ENCODE measurements at places on chromosomes 5 and 9. TPM values are rescaled to one million over a fixed set of nuclear protein-coding genes. Genes with fewer than 3 reads are reported as not detected.

- no peak for DNase-seq
Measured at GRCh38 chr5:38660194-38660668, 103.8 kb upstream of the LIFR start.

DNA sequence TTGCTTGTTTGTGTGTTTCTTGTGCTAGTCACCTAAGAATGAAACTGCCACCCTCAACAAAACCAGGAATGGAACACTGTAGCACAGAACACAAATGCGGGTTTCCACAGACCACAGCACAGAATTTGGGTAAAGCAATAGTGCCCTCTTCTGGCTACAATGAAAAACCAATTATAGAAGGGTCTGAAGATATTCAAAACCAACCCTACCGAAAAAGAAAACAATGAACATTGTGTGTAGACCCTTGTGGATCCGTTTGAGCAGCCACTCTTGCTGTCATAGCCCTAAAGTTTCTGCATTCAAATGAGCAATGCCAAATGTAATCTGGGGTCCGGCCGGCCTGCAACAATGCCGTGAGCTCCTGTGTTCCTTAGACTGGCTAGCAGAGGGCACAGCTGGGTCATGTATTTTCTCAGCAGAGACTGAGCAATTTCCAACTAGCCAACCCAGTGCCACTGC is 8.3 kb upstream of the ENC1 start:
- no peak for DNase-seq

- DNase-seq: no peak
Measured at GRCh38 chr5:126143622-126144021, 279.6 kb upstream of the GRAMD2B start.

DNA sequence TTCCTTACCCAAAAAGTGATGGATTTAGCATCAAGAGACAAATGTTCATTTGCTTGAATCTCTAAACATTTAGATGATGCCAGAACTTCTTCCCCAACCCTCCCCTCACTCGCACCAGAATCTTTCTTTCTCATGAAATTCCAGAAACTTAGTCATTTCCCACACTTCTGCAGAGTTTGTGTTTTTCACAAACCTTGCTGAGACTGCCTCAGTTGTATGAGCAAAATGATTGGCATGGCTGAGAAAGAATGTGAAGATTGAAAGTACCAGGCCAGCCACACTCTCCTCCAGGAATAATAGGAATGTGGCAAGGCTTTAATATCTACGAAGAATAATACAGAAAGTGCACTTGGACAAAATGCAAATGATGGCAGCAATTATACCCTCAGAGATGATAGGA is 428.3 kb upstream of the CDH6 start:
- DNase-seq: no peak

- no peak for DNase-seq
Measured at GRCh38 chr5:126488443-126489065, 65.3 kb downstream of the GRAMD2B start.

GRCh38 chr9:135222881-135223760 is 135.7 kb downstream of the OLFM1 start:
- no peak for DNase-seq

DNA sequence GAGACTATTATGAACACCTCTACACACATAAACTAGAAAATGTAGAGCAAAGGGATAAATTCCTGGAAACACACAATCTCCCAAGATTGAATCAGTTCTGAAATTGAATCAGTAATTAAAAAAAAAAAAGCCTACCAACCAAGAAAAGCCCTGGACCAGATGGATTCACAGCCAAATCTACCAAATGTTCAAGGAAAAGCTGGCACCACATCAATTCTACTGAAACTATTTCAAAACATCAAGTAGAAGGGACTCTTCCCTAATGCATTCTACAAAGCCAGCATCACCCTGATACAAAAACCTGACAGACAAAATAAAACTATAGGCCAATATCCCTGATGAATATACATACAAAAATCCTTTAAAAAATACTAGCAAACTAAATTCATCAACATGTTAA is 25.4 kb upstream of the GRXCR2 start:
- no peak for DNase-seq

DNA sequence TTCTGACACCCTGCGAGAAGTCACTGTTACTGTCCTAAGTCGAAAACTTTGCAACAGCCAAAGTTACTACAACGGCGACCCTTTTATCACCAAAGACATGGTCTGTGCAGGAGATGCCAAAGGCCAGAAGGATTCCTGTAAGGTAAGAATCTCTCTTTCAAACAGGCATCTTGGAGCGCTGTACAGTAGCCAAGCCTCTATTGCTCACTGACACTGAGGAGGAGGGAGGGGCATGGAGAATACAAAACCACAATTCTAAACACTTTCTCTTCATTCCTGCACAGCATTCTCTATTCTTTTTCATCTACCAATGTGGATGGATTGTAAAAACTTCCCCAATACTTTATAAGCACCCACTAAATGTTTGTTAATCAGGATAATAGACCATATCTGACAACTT is 7.4 kb downstream of the GZMK start:
- no peak for DNase-seq

- DNase-seq: no peak
Measured at GRCh38 chr5:79001471-79001870, 16.4 kb upstream of the ARSB start.

DNA sequence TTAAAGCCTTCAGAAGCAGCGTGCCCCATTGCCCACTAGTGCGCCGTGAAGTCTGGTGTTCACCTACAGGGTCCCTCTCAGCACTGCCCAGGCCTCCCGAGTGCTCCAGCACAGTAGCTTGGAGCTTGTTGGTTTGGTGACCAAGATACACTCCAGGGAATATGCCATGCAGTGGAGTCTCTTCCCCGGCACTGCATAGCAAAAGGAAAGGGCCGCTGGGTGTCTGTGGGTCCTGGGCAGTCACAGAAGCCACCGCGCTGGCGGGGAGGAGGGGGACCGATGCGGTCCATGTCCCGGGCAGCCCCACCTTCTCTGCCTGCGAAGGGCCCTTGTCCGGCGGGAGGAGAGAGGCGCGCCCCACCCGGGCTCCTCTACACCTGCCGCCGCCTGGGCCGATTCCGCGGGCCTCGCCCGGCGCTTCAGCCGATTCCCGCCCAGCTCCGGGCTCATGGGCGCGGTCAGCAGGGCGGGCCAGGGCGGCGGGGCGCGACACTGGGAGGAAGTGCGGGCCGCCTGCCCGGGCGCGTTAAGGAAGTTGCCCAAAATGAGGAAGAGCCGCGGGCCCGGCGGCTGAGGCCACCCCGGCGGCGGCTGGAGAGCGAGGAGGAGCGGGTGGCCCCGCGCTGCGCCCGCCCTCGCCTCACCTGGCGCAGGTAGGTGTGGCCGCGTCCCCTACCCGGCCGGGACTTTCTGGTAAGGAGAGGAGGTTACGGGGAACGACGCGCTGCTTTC is at the start of gene SYK:
Gene SYK, plus strand, starts transcription at position 579 of the 732 bp plus-strand sequence. CDS start 42,080 bp downstream, outside the sequence.
- DNase-seq: no peak

DNA sequence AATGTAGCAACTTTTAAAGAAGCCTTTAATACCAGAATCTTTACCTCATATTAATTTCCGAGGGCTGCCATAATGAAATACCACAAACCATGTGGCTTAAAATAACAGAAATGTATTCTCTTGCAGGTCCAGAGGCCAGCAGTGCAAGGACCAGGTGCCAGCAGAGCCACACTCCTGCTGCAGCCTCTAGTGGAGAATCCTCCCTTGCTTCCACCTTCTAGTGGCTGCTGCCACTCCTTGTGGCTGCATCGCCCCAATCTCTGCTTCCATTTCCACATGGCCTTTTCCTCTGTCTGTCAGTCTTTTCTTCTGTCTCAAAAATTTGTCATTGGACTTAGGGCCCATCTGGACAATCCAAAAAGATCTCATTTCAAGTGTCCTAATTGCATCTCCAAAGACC is 401.5 kb downstream of the EFNA5 start:
- no peak for DNase-seq

- DNase-seq: no peak
Measured at GRCh38 chr5:64331597-64332277, 166.1 kb downstream of the RNF180 start.

DNA sequence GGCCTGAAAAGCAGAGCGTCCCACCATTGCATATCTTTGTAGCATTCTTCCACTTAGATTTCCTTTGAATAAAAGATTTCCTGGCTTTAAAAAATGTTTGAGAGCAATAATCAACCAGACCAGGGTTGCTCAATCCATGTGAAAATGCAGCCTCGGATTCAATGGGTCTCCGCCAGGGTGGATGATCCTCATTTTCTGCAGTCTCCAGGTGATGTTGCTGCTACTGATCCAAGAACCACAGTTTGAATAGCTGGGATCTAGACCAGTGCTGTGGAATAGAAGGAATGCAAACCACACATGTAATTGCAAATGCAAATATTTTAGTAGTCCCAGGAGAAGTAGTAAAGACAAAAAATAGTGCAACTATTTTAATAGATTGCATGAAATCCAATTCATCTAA is 317.6 kb downstream of the IRX1 start:
- DNase-seq: no peak

GRCh38 chr9:79221084-79221483 is 350.7 kb upstream of the TLE4 start:
- no peak for DNase-seq

DNA sequence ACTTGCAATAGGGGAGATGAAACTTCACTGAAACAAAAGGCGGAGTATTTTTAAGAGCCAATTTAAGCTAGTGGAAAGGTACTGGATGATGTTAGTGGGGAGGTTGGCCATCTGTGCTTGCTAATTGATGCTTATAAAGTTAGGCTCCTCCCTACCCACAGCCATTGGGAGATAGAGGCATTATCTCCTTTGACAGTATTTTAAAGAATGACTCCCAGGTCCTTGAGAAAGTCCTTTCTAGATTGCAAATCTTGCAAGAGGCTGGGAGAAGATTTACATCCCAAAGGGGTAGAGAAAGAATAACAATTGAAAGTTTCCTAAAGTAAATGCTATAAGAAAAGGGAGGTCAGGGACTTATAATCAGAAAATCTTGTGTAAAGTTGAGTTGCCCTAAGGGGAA is 282.6 kb downstream of the BRINP1 start:
- DNase-seq: no peak

DNA sequence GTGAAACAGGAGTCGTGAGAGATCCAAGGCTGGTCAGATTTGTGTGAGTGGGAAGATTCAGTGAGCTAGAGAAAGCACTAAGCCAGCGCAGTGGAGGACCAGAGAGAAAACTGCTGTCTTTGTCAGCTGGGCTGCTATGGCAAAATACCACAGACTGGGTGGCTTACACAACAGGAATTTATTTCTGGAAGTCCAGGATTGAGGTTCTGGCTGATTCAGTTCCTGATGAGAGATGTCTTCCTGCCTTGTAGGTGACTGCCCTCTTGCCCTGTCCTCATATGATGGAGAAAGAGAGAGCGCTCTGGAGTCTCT is 24.2 kb upstream of the ANKRD33B start:
- DNase-seq: no peak

GRCh38 chr9:123686131-123686828 is 243.6 kb downstream of the DENND1A start:
- DNase-seq: no peak

DNA sequence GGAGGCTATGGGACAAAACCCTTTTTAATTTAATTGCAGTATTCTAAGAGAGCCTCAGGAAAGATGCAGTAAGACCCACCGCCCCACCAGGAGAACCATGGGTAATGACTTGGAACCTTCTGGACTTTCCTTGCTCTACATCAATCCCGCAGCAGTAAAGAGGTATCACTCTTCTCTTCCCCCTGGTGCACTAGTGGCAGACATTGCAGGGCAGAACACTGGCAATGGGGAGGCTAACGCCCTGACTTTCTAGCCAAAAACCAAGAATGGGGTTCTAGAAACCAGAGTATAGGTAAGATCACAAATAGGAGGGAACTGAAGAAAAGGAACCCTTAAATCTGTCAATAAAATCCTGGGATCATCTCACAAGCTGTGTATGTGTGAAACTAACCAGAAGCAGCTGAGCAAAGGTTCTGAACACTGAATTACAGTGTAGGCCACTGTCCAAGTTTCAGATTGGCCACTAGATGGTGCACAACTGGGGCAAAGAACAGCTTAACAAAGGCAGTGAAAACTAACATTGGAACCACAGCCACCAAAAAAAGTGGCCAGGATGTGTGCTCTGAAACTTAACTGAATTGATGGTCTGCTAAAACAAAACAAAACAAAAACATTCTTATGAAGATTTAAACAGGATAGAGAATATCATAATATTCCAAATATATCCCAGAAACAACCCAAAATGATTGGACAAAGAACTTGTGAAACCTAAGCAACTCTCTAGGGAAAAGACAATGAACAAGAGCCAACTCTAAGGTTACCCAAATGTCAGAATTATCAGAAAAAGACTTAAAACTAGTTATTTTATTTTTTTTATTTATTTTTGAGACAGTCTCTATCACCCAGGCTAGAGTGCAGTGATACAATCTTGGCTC is 6.6 kb upstream of the FAM151B start:
- no peak for DNase-seq

GRCh38 chr5:12780536-12780935 is 876.3 kb upstream of the CTNND2 start:
- no peak for DNase-seq

GRCh38 chr9:91034521-91034920 is 232.9 kb downstream of the SYK start:
- no peak for DNase-seq

DNA sequence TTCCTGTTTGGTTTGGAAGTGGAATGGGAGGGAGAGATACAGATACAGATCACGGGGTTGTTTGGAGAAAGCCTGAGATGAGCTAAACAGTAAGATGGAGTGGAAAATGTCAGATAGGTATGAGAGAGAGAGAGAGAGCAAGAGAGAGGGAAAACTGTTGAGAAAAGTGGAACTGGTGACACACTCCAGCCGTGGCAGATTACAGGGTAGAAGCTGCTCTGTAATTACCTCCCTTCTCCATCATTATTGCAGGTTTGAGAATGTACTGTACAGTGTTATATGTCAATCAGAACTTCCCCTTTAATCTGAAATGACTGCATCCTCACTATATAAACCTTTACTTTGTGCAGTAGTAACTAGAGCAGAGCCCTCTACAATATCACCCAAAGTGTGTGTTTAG is 74.5 kb upstream of the WWC1 start:
- DNase-seq: no peak

DNA sequence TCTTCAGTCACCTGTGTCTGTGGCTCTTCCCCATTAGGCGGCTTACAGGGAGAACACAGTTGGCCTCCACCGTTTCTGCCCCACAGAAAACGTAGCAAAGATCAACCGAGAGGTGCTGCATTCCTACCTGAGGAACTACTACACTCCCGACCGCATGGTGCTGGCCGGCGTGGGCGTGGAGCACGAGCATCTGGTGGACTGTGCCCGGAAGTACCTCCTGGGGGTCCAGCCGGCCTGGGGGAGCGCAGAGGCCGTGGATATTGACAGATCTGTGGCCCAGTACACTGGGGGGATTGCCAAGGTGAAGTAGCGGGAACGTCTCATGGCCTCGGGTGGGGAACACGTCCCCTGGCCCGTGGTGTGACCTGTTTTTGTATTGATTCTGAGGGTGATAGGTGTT is 6.5 kb downstream of the PMPCA start:
- no peak for DNase-seq

- no peak for DNase-seq
Measured at GRCh38 chr5:96124589-96124988, 162.9 kb upstream of the ELL2 start.

The LHFPL2 gene
- total RNA-seq: 15.9 TPM

The SLC46A2 gene
- total RNA-seq: not detected

The BRD3 gene
- 18.5 TPM for total RNA-seq

The CRHBP gene
- total RNA-seq: 10.3 TPM

The MRPS2 gene
- 40.9 TPM for total RNA-seq

The OR13J1 gene
- total RNA-seq: not detected

The BASP1 gene
- 18.4 TPM for total RNA-seq

The UHRF2 gene
- 15.2 TPM for total RNA-seq

The HDAC3 gene
- total RNA-seq: 22.2 TPM

The LCN15 gene
- 1.4 TPM for total RNA-seq

The PCDHB11 gene
- total RNA-seq: 2.4 TPM

The RAB3C gene
- total RNA-seq: 0.07 TPM

The PCDHGA8 gene
- 5.7 TPM for total RNA-seq
